ENCODE measurements at places on chromosomes 2 and 18.

- peak; percentile 32 for DNase-seq
Observed at GRCh38 chr18:49858309-49859020, 45.1 kb upstream of the ACAA2 start.

- no peak for DNase-seq
Observed at GRCh38 chr2:240759459-240759858, 60.6 kb downstream of the KIF1A start.

DNA sequence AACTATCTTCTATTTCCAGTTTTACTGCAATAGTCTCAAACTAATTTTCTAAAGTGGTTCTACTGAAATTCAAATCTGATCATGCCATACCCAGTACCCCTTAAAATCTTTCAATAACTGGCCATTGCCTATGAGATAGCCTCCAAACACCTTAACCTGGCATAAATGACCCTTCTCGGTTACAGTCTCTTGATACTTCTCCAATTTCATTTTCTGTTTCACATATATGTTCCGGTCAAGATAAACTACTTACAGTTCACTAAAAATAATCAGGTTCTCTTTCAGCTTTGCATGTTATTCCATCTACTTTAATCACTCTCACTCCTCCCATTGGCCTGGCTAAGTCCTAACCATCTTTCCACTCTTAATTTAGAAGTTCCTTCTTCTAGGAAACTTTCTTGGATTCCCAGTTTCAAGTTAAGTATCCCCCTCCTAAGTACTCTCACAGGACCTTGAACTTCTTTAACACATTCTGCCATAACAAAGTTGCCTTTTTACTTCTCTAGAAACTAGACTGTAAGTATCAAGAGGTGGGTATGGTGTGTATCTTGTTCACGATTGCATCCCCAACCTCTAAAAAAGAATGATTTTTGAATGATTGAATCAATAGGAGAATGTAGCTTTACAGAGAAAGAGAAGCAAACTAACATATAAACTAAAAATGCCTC, 110.2 kb upstream of the RBBP8 start:
- DNase-seq, result no peak

DNA sequence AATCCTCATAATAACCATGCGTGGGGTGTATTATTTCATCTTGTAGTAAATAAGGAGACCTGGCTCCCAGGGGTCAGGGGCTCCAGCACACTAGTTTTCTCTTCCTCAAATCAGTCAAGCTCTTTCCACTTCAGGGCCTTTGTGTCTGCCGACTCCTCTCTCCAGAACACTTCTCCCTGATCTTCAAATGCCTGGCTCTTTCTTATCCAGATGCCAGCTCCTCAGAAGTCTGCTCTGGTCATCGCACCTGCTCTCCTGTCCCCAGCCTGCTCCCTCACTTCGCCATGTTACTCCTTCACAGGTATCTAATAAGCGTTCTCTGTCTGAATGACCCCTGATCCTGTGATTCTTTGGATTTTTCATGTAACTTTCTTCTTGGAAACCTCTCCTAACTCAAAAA, 62.0 kb downstream of the GYPC start:
- no peak for DNase-seq

DNA sequence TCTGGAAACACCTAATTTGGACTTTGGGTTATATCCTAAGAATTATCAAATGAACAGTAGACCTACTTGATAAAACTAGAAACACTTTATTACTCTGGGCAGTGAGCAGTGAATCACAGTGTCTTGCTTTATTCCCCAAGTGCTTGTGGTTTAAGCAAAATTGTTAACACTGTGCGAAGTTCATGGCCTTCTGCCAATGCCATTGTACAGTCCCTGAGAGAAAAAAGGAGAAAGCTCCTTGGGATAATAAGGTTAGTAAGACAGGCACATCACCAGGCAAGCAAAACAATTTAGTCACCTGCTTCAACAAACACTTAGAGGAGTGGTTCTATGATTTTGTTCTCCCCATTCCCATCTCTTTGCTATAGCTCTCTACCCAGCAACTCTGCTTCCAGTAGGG, 39.8 kb downstream of the ADCYAP1 start:
- no peak for DNase-seq

DNA sequence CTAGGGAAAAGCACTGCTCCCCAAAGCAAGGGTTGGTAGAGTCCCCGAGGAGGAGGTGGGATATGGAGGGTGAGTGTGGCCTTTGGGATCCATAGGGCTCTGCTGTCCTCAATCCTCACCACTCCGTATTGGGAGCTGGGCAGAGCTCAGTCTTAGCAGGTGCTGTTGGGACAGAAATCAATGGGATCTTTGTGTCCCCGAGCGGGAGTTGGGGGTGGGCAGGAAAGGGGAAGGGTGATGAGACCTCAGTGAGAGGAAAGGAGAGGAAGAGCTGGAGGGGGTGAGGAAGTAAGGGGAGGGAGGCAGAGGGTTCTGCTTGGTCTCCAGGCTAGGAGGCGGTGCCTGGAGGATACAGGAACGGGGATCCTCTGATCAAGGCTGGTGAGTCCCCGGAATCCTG, 2.6 kb downstream of the ASIC4 start:
- DNase-seq, result no peak

DNA sequence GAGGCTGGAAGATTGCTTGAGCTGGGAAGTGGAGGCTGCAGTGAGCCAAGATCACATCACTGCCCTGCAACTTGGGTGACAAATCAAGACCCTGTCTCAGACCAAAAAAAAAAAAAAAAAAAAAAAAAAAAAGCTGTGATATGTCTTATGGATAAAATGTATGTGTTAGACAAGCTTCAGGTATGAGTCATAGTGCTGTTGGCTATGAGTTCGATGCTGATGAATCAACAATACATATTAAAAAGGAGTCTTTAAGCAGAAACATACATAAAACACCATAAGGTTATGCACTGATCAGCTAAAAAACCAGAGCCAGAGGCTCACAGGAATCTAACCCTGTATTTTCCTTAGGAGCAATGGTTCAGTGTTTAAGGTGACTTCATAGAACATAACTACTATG, 332.3 kb downstream of the NCKAP5 start:
- no peak for DNase-seq

DNA sequence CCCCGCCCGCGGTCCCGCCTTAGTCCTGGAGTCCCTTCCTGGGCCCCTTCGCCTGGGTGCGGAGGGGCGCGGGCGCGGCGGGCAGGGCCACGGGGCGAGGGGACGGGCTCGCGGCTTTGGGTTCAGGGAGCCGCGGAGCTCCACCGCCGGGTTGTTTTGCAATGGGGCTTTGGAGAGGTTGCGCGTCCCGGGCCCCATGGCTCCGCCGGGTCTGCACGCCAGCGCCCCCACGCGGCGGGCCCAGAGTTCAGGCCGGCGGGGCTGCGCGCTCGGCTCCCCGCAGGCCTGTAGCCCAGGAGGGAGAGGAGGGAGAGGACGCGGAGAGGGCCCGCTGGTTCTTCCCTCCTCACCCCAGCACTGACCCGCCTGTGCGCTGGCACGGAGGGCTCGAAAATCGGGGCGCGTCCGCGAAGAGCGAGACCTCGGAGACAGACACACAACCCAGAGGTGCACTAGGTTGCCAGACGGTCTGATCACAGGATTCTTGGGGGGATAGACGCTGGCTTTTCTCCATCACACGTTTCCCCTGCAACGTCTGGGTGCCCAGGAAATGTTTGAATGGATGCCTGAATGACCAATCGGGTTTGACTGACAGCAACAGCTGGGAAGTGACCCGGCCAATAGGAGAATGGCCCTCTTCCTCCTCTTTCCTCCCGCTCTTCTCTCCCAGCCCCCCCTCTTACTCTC, 4.9 kb upstream of the SIX2 start:
- DNase-seq, result no peak

DNA sequence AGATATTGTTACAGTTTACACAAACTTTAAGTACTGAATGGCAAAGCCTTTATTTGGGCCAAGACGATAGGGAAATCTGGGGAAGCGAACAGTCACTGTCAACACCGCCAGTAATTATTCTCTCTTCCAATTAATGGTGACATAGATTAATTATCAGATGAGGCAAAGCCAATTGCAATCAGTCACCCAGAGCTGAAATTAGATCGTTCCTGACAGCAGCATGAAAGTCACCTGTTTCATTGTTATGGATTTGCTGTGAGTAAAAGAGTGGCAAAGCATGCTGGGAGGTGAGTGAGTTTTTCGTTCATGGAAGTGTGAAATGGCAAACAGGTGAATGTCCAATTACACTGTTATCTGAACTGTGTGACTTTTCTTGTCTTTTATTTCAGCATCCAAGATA, 164.8 kb upstream of the KLHL14 start:
- no peak for DNase-seq

GRCh38 chr2:59660262-59660661, 893.2 kb downstream of the BCL11A start:
- no peak for DNase-seq

DNA sequence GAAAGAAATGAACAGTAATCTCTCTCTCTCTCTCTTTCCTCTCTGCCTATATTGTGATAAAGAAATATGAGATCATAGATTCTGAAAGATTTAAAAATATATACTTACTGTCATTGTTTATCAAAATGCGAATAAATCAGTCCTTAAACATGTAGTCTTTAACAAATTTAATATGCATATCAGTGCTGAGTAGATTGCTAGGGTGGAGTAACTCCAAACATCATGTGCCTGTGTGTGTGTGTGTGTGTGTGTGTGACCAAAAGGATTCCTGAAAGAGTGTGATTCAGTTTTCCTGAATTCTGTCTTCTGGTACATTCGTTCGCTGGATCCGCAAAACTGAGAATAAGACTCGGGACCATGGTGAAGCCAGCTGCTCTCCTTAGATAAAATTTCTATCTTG, 24.0 kb upstream of the DSEL start:
- DNase-seq, result no peak

DNA sequence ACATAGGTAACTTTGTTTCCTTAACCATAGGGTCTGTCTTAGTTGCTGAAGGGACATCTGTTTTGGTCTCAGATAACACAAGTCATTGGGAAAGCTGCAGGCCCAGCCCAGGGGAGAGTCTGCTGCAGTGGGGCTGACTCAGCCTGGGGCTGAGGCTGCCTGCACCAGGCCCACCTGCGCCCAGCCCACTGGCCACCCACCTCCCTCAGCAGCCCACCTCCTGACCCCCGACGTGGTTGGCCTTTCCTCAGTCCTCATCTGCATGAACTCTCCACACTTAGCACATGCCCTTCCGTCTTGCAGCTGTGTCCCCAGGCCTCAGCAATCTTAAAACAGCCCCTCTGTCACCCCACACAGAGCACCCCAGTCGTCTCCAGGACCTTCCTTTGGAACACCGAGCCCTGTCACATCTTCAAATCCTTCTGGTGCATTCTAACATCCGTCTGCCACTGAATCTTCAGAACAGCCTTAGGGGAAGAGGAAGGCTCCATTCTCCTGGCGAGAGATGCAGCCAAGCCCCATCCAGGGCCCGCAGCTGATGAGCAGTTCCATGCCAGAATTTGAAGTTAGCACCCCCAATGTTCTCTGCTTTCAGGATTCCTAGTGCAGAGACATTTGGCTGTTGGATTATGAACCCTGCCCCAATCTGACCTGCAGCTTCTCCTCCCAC, 231.4 kb downstream of the SEPTIN10 start:
- no peak for DNase-seq

DNA sequence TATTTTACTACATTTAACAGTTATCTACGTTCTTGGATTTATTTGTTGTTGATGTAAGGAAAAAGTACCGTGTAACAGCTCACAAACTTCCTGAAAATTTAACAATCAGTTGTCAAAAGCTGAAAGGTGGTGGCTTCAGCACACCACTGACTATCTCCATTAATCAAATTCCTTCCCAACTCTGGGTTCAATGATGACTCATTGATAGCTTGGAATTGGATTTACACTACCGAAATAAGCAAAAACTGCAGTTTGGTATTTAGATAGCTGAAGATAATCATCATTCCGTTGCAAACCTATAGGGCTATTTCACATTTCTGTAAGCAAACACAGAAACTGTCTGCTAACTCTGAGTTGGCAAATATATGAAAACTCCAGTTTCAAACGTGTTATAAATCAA, 322.3 kb upstream of the TFPI start:
- no peak for DNase-seq

Data from activated T-helper 1 cell treated with Interleukin-2 at 50 U/mL for 16 hours (primary cell).